IPS DF 6.9 (cell line): ENCODE measurements at places on chromosomes 5 and 9.

- DNase-seq, result no peak
Measured at GRCh38 chr5:31187591-31187990, 5.9 kb upstream of the CDH6 start.

DNA sequence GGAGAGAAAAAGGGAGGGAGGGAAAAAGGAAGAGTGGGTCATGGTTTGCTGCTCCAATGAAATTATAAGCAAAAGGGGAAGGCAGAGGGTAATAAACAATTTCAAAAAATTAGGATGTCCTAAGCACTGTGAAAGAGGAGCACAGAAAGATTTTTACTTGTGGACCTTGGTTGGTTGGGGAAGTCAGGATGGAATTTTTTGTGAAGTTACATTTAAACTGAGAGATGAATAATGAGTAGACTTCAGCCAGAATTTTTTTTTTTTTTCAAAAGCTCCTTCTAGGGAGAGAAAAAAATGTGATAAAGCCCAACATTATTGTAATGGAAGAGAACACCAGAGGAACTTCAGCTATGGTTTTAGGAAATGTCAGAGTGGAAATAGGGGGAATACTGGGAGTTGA is 515.9 kb upstream of the PAPPA start:
- DNase-seq, result no peak

- DNase-seq, result no peak
Measured at GRCh38 chr9:125472562-125472925, 210.9 kb downstream of the GAPVD1 start.

GRCh38 chr5:139817362-139817761 is 21.8 kb downstream of the PSD2 start:
- no peak for DNase-seq

DNA sequence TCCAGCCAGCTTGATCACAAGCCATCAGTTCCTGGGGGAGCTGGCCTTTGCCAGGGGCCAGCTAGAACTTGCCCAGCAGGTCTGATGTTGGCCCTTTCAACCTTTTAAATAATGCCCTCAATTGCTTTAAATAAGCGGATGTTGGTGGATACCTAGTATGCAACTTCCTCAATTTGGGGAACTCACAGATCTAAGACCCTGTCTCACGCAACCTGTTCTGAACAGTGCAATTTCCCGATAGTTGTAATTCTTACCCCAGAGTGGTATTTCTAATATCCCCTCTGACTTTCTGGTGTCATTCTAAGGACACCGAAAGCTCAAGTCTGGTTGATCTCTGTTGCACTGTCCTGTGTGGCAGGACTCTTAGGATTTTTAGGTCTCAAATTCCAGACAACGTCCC is 23.1 kb downstream of the GALNT12 start:
- no peak for DNase-seq

DNA sequence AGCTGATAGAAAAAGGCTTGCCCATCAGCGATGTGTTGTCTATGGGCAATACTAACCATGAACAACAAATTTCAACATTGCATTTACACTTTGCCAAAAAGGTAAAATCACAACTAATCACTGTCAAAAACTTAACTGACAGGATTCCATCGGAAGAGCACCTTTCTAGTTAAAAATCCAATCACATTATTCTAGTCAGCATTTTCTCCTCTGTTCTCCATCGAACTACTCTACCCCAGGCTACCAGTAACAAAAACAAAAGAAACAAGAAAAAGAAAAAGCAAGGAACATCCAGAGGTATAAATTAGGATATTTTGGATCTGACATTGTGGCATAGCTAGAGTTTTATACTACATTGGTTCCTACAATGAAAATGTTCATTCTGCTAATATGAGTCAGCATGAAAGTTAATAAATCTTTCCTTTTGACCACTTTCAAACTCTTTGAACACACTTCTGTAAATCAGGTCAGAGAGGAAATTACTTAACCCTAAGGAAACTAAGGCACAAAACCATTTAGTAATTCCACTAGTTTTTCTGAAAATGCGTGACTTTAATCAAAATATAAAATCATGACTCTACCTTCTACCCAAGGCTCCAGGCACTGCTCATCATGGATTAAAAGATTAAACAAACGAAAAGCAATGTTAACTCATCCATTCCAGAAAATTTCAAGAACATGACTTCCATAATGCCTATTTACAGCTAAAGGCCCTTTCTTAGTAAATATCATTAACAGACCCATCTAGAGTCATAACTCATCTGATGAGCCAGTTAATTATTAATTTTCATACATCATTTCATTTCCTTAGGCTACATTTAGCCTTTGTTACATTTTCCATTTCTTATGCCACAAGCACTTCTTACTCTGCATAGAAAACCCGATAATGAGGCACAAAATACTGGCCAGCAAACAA is 10.2 kb downstream of the GLIS3 start:
- no peak for DNase-seq

- no peak for DNase-seq
Measured at GRCh38 chr5:178555005-178555404, 35.2 kb downstream of the COL23A1 start.

DNA sequence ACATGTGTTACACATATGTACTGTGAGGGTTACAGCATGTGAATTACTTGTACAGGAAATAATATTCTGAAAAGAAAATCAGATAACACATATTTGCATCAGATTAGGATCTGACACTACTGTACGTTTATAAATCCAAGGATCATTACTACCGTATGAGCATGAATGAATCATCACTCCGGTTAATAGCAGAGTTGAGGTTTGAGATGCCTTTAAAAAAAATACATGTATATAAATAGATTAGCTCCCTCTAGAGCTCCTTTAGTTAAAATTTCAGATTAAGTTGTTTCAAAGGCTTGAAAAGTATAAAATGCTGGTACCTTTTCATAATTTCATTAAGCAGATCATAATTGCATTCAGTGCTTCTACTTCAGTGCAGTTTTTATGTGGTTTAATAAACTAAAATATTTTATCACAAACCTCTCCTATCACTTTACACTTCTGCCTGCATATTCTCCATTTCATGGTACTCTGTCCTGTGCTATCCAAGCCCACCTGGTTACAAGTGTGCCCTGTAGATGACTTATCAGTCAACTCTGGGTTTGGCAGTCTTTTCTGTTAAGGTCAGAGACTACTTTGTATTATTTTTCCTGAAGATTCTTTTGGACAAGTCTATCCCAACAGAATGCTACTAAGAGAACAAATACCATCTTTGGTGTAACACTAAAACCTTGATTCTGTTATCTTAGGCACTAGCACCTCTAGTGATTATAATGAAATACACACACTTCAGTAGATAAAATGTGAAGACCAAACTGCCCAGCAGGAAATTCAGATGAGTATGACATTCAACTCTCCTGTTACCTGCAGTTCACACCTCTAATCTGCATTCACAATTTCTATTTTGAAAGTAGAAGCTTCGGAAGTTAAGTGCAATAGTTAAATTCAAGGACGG is 48.0 kb upstream of the POU5F2 start:
- no peak for DNase-seq

- DNase-seq, result no peak
Measured at GRCh38 chr9:21810388-21810787, 8.0 kb downstream of the MTAP start.

DNA sequence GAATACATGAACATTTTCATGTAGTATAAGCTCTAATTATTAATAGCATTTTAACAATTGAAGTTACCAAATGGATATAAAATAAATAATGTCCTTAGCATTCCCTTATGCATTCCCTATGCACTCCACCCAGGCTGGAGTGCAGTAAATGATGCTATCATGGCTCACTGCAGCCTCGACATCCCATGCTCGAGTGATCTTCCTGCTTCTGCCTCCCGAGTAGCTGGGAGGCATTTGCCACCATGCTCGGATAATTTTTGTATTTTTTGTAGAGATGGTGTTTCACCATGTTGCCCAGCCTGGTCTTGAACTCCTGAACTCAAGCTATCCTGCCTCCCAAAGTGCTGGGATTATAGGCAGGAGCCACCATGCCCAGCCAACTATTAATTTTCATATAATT is 184.0 kb downstream of the PBX3 start:
- DNase-seq, result no peak

GRCh38 chr9:72945391-72945790 is 7.5 kb downstream of the ALDH1A1 start:
- DNase-seq, result no peak

GRCh38 chr5:115262011-115262320 is 711 bp downstream of the PGGT1B start:
- no peak for DNase-seq

GRCh38 chr5:98458004-98458403 is 315.5 kb upstream of the RGMB start:
- DNase-seq, result no peak

DNA sequence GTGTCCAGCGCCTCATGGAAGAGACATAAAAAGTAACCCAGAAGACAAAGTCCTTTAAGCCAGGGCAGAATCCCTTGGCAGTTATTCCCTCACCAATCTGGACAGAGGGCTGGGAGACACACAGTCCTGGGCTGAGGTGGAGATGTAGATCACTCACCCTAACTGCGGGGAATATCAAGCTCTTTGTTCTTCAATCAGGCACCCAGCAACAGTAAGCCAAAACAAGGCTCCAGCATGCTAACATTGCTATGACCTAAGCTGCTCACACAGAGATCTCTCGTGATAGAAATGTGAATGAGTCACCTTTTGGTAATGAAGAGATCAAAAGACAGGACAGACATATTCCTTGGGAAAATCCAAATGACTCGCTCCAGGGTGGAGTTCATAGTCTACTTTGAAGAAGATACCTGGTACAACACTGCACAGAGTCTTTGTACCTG is 101.3 kb downstream of the FBN2 start:
- no peak for DNase-seq

DNA sequence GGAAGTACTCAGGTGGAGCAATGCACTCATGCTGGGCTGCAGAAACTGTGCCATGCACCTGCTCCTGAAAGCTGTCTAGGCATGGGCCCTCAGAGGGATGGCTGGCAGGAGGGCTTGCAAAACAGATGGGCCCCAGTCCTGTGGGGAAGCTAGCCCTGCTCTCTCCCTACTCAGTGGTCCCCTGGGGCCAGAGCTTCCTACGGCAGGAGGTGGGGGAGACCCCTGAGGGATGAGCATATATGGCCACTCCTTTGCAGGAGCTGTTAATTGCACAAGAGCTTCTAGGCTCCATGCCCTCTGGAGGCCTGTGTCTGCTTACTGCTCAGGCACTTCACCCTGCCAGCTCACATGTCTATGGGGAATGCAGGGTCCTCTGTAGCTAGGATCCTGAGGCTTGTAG is 545.3 kb upstream of the PTPRD start:
- DNase-seq, result no peak

DNA sequence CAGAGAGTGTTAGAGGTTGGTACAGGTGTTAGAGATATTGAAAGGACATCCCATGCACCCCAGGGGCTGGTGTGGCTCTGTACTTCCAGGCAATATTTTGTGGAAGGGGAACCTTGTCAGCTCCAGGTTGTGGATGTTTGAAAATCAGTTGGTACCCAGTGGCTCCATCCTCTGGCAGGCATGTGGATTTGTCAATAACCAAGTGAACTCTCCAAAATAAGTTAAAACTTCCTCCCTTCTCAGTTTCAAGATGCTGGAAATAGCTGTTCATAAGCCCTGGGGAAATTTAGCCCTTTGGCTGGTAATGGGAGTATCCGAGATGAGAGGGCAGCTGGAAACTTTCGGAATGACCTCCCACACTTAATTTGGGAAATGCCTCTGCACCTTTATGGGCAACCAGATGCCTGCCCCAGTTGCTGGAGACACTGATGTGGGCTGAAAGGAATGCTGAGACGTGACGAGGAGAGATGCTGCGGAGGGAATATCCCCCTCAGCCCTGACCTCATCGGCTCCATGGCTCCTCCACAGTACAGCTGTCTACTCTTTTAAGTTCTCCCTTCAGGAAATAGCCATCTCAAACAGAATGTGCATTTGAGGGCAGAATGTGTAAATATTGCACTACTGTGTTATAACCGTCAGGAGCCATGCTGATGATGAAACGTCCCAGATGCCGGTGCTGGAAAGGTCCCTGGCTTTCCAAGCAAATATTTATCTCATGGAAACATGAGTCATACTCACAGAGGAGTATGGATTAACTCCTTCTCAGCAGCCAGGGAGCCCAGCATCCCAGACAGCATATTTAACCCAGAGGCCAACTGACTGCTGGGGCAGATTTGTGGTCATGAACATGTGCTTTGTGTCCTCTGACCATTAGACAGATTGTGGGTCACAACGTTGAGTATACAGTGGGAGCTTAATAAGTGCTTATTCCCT is 29.5 kb downstream of the TGFBI start:
- no peak for DNase-seq

DNA sequence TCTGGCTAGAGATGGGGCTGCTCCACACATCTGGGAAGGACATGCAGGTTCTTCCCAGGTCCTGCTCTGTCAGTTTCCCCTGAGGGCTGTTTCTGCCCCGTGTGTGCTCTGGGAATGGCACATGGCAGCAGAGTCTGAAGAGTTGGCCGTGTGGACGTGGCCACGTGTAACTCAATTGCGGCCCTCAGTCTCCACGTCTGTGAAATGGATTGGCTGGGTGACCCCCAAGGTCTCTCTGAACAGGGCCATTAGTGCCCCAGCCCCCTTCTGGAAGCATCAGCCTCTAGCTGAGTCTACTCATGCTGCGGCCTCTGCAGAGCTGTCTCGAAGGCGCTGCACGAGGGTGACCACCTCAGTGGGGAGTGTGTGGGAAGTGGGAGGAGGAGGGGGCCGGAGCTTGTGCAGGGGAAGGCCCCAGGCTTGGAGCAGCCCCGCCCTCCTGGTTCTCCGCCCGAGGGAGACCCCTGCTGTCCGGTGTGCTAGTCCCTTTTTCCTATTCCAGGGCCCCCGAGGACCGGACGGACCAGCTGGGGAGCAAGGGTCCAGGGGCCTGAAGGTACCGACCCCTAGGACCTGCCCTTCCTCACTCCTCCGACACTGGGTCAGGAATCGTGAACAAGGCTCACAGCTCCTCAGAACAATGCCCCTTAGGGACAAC is 58.9 kb upstream of the ORM1 start:
- no peak for DNase-seq

DNA sequence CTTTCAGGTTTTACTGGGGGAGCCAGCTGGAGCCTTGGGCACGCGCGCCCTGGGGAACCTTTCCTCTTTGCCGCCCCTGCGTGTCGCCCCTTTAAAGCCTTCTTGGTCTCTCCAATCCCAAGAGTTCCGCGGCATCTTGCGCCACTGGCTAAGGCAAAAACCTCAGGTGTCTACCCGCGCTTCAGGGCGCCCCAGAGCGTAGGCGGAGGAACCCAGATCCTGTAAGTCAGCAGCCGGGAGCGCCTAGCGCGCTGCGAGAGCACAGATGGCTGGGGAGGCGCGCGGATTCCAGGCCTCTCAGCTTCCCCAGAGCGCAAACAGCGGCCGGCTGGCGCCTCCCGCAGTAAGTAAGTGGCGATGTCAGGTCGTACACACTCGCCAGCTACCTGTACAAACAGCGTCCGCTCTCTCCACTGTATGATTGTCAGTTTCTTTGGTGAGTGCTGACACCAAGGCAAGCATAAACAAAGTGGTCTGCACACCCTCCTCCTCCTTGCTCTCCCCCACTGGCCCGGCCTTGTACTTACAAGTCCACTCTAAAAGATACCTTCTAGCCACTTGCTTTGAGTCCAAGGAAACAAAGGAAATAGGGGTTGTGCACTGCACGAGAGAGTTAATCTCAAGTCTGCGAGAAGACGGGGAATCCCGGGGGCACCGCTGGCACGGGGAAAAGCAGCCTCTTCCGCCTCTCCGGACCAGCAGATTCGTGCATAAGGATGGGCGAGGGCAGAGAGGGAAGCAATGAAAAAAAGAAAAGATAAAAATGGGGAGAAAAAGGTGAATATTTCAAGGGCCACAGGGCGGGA is 2.9 kb downstream of the HTR1A start:
- peak; percentile 81 for DNase-seq

GRCh38 chr5:152511531-152512132 is 106.6 kb upstream of the NMUR2 start:
- DNase-seq, result no peak

- no peak for DNase-seq
Measured at GRCh38 chr5:134100283-134101091, 14.0 kb upstream of the TCF7 start.
